ENCODE measurements at places on chromosomes 7 and 10.

DNA sequence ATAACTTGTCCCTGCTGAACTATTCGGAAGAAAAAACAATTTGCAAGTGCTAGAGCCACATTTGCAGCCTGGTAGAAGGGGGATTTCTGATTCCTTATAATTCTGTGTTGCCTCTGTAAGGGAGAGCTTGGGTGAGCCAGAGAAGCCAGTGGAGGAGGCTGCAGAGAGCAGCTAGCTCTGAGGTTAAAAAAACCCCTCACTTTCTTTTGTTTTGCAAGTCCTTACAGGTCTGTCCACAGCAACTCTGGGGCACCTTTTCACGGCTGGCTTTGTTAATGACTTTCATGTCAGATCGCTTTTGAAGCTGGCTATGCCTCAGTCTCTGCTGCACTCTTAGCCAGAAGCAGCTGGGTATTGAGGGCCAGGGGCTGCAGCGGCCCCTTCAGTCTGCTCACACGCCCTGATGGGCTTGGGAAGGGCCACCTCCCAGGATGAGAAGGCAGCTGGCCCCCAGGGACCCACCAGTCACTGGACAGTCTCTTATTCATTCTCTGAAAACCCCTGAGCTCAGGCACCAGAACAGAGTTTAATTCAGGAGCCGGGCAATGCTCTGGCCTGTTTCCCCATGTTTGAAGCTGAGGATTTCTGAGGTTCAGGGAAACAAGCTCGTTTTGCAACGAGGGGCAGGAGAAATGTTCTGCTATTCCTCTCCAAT, 30.9 kb downstream of the TRIM8 start:
- DNase-seq = no peak

- DNase-seq = no peak
Observed at GRCh38 chr10:125023862-125024496, 82.1 kb downstream of the ZRANB1 start.

GRCh38 chr7:140646931-140647647, 6.5 kb upstream of the DENND2A start:
- peak; percentile 48 for DNase-seq

- no peak for DNase-seq
Observed at GRCh38 chr10:104297697-104298660, 29.0 kb downstream of the GSTO2 start.

- DNase-seq = peak; percentile 50
Observed at GRCh38 chr7:106623853-106624252, 37.1 kb downstream of the CCDC71L start.

- no peak for DNase-seq
Observed at GRCh38 chr10:84907461-84908009, 579.1 kb downstream of the CCSER2 start.

- no peak for DNase-seq
Observed at GRCh38 chr10:45421221-45422097, 47.4 kb downstream of the ALOX5 start.

DNA sequence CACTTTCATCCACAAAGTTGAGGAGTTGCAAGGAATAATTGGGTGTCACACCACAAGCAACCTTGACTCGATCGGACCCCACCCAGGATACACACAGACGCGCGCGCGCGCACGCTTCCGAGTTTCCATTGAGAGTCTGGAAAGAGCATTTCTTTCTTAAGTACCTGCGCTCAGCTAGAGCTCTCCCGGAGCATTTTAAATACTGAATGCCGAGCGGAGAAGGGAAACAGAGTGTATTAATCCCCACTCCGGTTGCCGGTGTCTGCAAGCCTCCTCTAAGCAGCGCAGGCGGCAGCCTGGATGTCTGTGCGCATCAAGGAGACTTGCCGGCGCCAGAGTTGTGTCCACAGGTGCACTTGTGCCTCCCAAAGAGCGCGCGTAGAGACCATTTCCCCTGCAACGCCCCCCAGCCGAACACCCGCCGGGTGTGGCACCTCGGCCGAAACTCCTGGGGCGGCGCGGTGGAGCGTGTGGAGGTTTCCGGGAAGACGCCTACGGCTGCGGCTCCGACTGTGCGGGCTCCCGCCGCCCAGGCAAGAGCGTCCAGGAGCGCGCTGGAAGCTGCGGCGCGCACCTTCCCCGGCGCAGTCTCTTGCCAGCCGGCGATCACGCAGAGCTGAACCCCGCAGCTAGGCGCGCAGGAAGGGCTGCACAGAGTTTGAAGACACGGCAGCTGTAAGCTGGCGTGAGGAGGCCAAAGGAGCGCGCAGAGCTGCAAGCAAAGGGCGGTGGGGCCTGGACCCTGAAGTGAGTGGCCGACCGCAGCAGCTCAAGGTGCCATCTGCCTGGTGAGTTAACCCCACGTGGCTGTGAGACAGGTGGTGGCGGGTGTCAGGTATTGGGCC, 1.1 kb upstream of the FEZF1 start:
- DNase-seq = no peak

DNA sequence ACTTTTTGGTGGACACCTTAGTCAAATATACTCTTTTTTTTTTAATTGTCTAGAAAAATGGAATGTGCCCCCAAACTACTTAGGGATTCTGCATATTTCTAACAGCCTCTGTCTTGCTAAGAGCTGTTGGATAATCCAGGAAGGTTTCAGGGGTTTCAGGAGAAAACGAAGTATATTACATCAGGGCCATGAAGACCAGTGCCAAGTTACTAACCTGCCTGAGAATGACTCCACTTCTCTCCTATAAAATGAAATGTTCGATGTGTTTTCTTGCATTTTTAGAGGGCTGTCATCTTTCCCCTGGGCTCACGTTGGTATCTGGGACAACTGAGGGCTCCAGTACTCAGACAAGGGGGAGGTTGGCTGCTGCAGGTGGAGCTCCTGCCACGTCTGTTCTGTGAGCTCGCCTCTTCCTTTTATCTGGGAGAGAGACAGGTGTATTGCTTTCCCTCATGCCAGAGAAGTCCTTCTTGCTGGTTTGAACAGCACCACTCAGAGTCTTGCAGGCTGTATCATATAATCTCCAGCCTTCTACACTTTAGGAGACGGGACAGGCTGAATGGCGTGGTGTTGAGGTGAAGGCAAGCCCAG, 71.3 kb downstream of the CAMK1D start:
- DNase-seq = no peak

GRCh38 chr10:117921421-117921820, 125.3 kb downstream of the RAB11FIP2 start:
- DNase-seq = no peak

DNA sequence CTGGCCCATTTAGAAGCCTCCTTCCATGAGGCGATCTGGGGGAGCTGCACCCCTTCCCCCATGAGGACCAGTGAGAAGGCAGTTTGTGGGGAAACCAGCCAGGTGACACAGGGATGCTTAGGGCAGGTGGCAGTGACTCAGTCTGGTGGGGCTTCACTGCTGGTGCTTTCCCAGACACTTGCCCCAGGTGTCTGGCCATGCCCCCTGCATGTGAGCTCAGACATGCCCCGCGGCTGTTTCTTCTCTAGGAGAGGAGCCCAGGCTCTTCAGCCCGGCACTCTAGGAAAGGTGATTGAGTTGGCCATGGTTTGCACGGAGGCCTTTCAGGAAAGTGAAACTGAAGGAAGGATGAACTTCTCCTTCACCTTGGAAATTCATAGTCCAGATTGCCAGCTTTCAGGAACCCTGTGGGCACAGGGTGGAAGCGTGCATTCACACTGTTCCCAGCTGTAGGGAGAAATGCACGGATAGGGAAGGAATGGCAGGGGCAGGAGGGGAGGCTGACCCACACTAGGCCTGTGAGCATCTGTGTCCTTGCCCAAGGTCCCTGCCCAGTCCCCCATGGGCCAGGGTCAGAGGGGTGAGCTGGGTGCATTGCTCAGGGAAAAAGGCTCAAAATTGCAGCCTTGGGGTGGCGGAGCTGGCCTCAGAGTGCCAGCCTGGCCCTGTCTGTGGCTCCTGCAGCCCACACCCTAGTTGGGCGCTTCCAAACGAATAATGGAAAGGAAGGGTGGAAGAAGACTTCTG, 359.1 kb downstream of the GLRX3 start:
- no peak for DNase-seq

DNA sequence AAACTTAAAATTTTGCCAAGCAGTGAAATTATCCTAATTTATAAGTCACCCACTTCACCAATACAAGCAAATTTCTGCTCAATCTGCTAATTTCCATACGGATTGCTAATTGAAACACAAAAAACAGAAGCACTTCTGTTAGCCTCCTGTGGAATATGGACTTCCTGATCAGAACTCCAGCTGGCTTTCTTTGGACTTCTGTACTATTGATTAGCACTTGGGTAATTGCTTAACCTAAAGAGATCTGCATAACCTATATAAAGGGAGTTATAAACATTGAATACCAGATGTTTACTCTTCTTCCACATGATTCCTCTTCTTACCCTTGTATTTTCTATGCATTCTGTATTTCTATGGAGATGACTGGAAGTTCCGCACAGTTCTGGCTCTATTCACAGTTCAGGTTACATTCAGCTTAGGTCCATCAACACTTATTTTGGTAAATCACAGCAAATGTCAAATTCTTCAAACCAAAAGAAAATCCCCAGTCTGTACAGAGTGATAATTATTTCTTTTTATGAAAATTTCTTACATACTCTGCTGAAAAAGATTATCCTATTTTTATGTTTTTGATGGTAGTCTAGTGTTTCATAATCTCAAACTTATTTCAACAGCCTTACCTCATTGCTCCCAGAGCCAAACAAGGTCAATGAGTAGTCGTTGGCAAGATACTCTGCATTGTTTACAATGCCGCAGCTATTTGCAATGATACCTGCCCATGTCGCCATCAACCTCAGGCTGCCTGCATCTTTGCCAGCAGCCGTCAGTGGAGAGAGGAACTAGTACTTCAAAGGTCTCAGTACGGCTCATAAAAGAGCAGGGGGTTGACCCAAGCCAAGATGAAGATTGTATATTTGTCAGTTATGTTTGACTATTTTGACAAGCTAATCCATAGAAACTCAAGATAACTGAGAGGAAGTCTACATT, 225.6 kb downstream of the AHR start:
- DNase-seq = peak; percentile 58

DNA sequence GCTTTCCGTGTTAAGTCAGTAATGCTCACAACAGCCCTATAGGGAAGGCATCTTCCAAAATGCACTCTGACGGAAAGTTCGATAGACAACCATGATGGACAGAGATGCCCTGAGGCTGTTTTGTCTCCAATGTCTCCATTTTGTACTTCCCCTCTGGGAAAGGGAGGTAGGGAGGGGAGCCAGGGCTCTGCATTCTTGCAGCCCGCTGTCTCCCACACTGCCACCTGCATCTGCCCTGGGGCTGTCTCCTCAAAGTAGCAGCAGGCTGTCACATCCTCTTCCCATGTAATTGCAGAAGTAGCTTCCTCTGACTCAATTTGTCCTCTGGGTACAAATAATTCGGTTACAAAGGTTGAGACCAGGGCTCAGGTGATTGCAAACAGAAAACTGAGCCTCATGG, 131.4 kb downstream of the GPAM start:
- no peak for DNase-seq

DNA sequence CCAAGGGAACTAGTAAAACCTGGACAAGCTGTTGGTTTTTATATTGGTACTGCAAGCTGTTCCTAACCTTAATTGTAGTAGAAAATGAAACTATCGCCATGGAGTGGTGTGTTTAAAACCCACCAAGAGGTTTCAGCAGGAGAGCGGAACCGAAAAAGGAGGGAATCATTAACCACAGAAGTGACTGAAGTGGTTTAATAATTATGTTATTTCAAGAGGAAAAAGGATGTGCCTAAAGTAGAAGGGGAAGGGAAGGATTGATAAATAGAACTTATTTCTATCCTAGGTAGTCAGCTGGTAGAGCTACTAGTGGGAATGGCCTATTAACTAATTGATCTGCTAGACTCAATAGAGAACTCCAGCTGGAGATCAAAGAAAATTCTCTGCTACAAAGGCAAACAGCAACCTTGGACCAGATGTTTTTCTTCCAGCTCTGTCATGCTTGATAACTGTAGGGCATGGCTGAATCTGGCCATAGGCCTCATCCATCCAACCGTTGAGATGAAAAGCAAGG, 91.8 kb downstream of the BAMBI start:
- DNase-seq = peak; percentile 89

GRCh38 chr7:35255443-35256255, 1.7 kb upstream of the TBX20 start:
- no peak for DNase-seq

DNA sequence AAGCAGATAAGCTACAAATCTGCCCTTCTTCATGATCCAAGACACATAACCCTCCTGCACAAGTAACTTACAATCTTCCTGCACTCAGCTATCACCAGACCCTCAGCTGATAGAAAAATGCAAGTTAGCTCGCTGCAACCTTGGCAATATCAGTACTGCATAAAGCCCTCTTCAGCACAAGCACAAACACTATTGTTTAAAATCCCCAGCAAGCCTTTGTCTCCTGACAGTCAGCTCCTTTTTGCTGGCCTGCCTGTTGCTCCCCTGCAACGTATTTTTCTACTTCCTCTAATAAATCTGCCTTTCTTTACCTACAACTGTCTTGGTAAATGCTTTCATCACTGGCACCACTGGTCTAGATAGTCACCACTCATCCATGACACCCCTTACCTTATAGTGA, 59.8 kb downstream of the BAMBI start:
- no peak for DNase-seq

DNA sequence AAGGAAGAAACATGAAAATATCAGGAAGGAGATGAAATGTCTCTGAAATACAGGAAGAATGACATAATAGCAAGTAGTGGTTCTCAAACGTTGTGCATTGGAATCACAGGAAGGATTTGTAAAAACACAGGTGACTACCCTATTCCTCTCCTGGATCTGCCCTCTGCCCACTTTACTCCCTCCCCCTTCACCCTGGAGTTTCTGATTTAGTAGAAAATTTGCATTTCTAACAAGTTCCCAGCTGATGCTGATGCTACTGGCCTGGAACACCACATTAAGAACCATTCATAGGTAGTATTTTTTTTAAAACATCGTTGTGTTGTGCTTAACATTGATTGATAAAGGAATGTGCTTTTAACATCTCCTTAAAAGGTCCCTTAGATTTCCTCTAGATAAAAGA, 130.9 kb downstream of the PHF14 start:
- DNase-seq = no peak

- DNase-seq = no peak
Observed at GRCh38 chr10:131923038-131923756, 22.4 kb downstream of the PPP2R2D start.
